ENCODE measurements at places on chromosomes 6 and 20. TPM values are rescaled to one million over a fixed set of nuclear protein-coding genes. Genes with fewer than 3 reads are reported as not detected.
A peak's percentile ranks its signal among the peaks of the same experiment; 100 is the strongest.

GRCh38 chr20:20743511-20744169 is 31.2 kb upstream of the RALGAPA2 start:
- DNase-seq: peak; percentile 97

- DNase-seq: no peak
Measured at GRCh38 chr6:20417819-20418218, 16.1 kb downstream of the E2F3 start.

DNA sequence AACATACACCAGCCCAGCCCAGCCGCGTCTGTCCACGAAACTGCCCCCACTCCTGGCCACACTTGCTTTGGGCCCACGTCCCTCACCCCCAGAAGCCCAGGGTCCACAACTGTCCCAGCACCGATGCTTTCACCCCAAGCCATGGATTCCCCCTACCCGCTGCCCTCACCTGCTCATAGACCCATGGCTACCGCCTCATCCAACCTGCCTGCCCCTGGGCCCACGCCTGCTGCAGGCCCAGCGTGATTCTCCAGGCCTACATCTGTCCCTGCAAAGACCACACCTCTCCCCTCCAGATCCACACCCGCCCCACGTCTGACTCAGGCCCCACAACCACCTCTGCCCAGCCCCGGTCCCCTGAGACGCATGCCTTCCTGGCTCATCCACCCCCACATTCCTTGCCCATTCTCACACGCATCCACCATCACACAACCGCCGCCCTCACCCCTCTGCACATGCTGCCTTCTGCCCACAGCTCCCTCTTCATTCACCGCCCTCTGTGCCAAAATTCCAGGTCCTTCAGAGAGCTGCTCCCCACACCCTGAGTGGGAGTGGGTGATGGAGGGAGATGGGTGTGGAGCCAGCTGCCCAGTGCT is 86.7 kb downstream of the GRM4 start:
- no peak for DNase-seq

GRCh38 chr6:105226598-105227294 is 46.9 kb upstream of the POPDC3 start:
- DNase-seq: peak; percentile 87

GRCh38 chr6:56953597-56954402 is 1.1 kb upstream of the BEND6 start:
- peak; percentile 19 for DNase-seq

DNA sequence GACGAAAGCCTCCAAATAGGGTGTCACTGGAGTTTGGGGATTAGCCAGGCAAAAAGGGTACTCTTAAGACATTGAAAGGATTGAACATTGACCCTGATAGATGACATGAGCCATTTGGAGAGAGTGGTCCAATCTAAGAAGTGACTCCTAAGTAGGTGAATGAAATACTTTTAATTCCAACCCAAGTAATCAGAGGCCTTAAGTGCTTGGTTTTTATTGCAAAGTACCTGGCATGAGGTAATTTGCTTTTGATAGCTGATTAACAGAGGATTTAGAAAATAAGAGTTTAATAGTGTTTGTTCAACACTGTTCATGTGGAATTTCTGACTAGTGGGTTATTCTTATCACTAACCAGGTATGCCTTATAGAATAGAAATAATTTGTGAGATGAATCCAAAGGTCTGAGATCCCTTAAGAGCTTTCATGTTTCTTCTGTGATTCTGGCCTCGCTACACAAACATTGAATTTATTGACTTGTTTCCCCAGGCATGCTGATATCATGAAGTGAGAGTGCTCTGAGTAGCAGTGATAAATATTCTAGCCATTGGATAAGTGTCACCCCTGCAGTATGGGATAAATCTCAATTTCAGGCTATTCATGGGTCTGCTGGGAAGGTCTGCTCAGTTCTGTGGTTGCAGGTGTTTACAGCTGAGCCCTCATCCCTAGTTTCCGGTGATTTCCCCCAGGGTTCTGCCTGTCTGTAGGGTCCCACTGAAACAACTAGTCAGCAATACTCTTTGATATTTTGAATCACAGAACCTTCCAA is 6.5 kb downstream of the NCOA7 start:
- DNase-seq: no peak

DNA sequence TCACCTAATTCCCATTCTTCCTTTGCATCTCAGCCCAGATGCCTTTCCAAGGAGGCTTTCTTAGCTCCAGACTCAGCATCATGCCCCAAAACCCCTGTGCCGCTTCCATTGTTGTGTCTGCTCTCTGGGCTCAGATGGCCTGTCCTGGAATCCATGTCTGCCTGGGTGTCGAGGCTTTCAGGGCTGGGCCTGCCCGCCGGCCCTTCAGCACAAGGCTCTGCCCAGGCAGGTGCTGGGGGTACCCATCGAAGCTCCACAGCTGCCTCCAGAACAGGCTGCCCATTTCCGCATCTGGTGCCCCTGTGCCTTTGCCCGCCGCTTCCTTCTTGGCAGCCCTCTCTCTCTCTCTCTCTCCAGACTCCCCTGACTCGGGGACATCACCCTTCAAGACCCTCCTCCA is 1.2 kb downstream of the CPXM1 start:
- no peak for DNase-seq

GRCh38 chr6:47697925-47698324 is 455 bp upstream of the ADGRF4 start:
- no peak for DNase-seq

- DNase-seq: no peak
Measured at GRCh38 chr6:70531133-70531532, 35.6 kb upstream of the SDHAF4 start.

DNA sequence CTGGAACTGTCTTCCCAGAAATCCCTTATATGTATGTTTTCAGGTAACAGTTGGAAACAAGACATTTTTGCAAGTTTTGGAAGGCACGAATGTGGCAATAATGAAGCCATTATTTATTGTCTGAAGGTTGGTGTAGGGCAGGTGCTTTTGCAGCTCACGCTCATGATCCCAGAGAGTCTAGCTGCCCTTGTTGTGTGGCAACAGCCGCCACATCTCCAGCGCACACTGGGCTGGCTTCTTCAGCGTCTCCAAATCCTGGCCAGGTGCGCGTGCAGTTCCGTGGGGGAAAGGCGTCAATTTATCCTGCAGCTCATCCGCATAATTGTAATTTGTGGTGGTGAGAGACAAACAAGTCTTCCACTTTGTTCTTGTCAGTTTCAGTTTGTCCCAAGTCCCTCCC is 71.2 kb downstream of the TRDN start:
- no peak for DNase-seq

- no peak for DNase-seq
Measured at GRCh38 chr20:46814366-46815232, 80.0 kb upstream of the EYA2 start.

DNA sequence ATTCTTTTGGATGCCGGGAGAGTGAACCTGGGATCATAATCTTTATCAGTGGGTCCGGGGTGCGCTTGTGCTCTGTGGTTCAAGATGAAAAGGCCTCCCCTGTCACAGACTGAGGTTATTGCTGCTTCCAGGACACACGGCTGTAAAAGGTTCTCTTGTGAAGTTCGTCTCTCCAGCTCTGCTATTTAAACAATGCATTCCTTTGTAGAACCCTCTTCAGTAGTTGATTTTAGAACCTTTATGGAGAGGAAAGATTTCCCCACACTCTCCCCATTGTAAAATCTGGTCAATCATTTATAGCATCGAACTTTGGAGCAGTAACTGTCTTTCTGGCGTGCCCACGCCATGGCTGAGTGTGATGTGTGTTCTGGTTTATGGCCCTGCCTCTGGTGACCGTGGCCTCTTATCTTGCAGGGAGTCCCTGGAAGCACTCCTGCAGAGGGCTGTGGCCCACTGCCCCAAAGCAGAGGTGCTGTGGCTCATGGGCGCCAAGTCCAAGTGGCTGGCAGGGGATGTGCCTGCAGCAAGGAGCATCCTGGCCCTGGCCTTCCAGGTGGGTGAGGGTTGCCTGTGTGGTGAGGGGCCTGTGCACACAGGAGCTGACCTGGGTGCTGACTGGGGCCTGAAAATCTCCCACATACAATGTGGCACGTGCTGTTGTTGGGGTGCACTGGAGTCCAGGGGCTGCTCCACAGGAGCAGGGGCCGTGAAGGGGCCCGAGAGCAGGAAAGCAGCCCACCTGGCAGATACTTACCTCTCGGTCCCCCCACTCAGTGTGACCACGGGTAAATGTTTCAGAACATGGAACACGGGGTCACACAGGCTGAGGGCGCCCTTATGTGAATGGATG is 11.6 kb upstream of the C20orf204 start:
- no peak for DNase-seq

DNA sequence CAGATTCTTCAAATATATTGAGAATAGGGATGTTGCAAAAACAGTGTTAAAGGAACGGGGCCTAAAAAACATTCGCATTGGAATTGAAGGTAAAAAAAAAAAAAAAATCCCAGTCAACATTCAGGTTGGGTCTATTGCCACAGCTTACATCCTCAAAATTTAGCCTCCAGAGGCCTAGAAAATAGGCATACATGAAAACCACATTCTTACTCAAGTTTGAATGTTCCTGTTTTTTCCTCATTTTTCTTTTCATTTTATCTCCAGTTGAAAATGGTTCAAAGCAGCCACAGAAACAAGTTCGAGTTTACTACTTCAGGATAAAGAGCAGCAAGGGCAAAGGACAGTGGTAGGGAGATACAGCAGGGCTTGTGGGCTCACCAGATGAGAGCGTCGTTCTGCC is 41.9 kb downstream of the KCTD20 start:
- DNase-seq: no peak

- DNase-seq: no peak
Measured at GRCh38 chr20:46356195-46357029, 48.1 kb upstream of the CDH22 start.

DNA sequence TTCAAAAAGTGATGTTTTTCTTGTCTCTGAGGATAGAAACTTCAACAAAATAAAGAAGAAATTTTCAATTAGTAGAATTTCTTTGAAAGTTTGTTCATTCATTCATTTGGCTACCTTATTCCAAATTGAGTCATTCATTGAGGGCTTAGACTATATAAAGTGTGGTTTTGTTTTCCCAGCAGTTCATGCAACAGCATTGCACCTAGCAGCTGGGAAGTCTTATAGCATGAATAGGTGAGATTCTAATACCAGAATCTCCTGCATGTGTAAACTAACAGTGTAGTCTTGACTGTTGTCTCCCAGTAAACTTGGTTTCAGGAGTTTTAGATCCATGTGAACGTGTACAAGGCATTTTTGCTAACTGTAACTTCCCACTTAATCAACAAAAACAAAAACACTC is 7.1 kb downstream of the ESR1 start:
- no peak for DNase-seq

GRCh38 chr20:1469306-1469905 is 2.8 kb upstream of the NSFL1C start:
- no peak for DNase-seq

- DNase-seq: no peak
Measured at GRCh38 chr6:147741389-147741788, 232.9 kb downstream of the SAMD5 start.

DNA sequence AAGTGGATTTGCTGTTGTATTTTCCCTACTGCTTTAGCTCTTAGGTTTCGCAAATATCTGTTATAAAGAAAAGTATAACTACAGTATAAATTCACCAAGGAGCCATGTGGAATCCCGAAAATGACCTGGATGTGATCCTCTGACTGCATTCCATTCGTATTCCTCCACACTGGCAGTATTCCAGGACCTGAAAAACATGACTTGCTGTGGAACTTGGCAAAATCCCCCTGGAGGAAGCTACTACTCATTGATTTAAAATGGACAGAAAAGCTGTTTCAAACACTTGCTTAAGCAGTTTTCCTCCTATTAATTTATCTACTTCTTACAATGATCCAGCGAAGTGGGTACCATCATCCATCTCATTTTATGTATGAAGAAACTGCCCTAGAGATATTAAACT is 13.3 kb upstream of the ENPP5 start:
- peak; percentile 84 for DNase-seq

DNA sequence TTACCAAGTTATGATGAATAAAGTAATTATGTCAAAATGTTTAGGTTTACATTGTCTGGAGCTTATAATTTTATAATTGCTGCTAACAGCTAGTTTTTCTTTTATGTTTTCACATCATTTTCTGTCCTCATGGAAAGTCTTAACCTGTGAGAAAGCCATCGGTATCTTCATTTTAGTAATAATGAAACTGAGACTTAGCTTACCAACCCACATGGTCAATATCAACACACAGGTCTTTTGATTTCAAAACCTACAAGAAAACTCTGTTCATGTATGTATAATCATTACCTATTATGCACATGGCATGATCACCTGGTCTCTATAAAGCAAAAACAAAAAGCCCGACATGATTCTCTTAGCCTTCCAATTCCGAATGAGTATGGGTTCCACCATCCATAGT is 61.9 kb downstream of the KCNQ5 start:
- no peak for DNase-seq

GRCh38 chr6:83114164-83114563 is 46.7 kb downstream of the DOP1A start:
- DNase-seq: peak; percentile 24

GRCh38 chr6:84685983-84686584 is 78.3 kb downstream of the TBX18 start:
- DNase-seq: no peak

GRCh38 chr6:18261877-18262276 is 2.5 kb downstream of the DEK start:
- DNase-seq: no peak

- no peak for DNase-seq
Measured at GRCh38 chr6:16007146-16007545, 121.7 kb upstream of the MYLIP start.

DNA sequence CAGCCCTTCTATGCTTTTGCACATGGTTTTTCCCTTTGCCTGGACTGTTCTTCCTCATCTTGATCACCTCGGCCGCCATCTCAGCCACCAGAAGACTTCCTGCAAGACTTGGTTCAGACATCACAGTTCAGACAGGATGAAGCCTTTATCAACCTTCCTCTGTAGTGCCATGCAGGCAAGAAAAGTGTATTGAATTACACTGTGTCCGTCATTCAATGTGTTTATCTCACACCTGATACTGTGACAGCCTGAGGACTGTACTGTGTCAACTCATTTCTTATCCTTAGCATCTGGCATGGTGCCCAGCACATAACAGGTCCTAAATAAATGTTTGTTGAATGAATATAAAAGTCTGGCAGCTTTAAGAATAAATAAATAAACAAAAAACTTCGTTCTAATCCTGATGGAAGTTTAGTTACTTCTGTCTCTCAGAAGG is 133.3 kb upstream of the MAN1A1 start:
- no peak for DNase-seq

The FAM162B gene
- total RNA-seq: not detected

The SLX4IP gene
- 4.5 TPM for total RNA-seq

The ANGPT4 gene
- total RNA-seq: not detected

The STX11 gene
- 4.7 TPM for total RNA-seq

The APMAP gene
- 105 TPM for total RNA-seq

The CGAS gene
- total RNA-seq: 7.4 TPM

The MCHR2 gene
- total RNA-seq: not detected
